ENCODE measurements at places on chromosomes 4 and X.

DNA sequence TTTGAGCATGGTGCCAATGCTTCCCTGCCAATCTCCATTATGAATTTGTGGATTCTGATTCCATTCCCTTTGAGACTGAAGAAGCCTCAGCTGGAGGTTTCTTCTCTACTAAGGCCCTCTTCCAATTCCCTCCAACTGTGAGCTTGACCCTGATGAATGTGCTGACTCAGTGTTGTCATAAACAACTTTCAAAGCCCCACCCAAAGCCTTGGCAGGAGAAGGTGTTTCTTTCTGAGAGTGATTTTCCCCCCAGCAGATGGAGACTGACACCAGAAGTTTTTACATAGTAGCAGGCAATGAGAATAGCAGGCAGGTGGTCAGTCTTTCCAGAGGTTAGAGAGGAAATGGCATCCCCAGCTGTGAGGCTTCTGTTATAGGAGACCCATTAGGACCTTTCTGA lies 53.1 kb downstream of the OCRL start:
- DNase-seq, result no peak

GRCh38 chr4:26322346-26322745 lies 1.5 kb downstream of the RBPJ start:
- no peak for DNase-seq

DNA sequence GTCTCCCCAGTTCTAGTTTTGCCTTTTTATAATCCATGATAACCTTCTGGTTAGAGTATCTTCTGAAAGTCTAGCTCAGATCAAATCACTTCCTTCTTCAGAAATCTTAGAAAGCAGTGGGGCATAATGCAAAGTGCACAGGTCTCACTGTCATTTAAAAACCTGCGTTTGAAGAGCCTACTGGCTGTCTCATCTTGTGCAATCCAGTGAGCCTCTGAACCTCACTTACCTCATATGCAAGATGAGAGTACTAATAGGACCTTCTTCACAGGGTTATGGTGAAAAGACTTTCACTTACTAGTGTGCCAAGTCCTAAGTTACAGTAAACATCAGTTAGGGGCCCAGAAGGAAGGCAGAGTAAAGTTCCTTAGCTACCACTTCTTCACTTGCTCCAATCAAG lies 131.4 kb downstream of the ENOX2 start:
- DNase-seq, result no peak

- DNase-seq, result no peak
These were observed 86.0 kb upstream of the PGRMC2 start for GRCh38 chr4:128373628-128374027.

GRCh38 chr4:140887467-140887866 lies 131.3 kb upstream of the TBC1D9 start:
- DNase-seq, result no peak

- DNase-seq, result no peak
These were observed 650.8 kb downstream of the PCDH7 start for GRCh38 chr4:31370866-31371465.

DNA sequence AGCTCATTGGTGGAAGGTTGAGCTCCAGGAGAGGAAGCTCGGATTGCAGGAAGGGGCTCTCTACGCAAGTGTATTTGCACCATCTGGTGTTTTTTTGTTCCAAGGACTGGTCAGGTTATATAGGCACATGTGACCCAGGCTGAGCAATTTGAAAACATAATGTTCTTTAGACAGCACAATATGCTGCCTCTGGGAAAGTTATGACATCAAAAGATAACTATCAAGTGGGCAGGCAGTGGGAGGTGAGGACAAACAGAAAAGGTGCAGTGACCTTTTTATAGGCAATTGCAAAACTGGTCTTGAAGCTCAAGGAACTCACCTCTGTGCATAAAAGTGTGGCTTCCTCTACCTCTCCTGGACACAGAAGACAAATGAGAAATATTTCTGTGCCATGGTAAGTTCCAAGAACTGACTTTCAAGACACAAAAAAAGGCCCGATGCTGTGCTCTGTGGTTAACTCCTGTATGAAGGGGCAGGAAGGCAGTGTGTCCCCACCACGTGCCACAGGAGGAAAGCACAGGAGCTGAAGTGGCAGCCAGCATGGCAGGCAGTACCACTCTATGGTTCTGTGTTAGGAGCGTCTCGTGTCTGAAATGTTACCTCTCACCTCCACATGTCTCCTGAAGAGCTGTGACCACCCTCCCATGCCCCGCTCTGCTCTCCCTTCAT lies 128.6 kb downstream of the SHROOM3 start:
- no peak for DNase-seq

- DNase-seq, result no peak
These were observed 694.4 kb upstream of the FAM241A start for GRCh38 chr4:111450867-111451266.

DNA sequence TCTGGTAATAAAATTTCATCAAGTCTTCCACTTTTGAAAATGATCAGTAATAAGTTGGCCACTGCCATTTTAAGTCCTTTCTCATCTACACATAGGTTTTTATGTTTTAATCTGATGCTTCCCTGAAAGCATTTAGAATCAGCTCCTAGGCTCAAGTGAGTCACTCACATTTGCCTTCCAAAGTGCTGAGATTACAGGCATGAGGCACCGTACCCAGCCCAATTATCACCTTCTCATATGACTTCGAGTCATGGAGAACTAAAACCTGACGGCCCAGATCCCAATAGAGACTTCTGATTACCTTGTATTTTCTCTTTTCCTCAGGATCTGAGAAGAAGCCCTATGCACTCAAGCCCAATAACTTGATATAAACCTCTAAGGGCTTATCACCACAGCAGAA lies 140.8 kb downstream of the OPHN1 start:
- DNase-seq, result no peak

GRCh38 chrX:143664302-143664701 lies 28.4 kb upstream of the SLITRK4 start:
- no peak for DNase-seq

DNA sequence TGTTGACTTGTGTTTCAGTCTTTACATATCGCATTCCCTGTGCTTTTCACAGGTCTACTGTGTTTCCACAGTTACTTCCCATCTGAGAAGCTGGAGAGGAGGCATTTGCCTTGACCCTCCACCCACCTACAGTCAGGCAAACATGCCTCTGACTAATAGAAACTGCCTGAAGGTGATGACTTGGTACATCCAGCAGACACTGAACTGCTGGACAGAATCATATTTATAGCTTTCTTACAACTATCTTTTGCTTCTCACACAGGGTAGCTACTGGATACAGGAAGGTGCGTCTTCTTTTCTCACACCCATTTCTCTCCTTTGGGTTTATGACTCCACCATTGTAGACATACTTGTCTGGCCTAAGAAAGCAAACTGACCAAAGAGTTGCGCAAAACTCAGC lies 58.0 kb downstream of the VGLL1 start:
- DNase-seq, result no peak

DNA sequence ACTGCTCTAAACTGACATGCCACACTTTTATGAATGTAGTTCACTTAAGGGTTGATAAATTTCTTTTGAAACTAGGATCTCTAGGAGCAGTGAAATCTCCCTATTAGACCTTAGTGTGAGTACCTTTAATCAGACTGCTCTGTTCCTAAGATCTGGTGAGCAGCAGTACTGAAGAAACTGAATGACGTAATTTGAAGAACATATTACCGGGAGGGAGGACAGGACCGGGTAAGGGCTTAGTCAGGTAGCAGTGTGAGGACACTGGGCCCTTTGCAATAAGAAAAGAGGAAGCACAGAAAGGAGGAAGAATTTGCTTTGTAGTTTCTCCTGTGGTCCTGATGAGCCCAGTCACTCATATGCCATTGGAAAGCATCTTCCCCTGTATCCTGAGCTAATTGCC lies 255.2 kb downstream of the THOC2 start:
- DNase-seq, result no peak
